ENCODE measurements at places on chromosomes 4 and X. TPM values are rescaled to one million over a fixed set of nuclear protein-coding genes. Genes with fewer than 3 reads are reported as not detected.

Gene SASH3
- 69.0 TPM for total RNA-seq

Gene AGTR2
- total RNA-seq = not detected

Gene PPBP
- 0.52 TPM for total RNA-seq

Gene PRDM5
- 0.22 TPM for total RNA-seq

Gene SORCS2
- total RNA-seq = not detected

Gene UGT2B11
- not detected for total RNA-seq

Gene MCF2
- total RNA-seq = 1.1 TPM

Gene CD40LG
- total RNA-seq = 47.6 TPM

Gene GNRHR
- total RNA-seq = not detected

Gene NAA11
- not detected for total RNA-seq

Gene NLGN3
- 3.4 TPM for total RNA-seq

Gene MTNR1A
- total RNA-seq = not detected

- no peak overlapping the region for H3K4me3 ChIP-seq
- no peaks in the 10 kb centered on the region for H3K36me3 ChIP-seq
- no peak for DNase-seq
- no peaks in the 10 kb centered on the region for H3K4me1 ChIP-seq
- H3K27ac ChIP-seq = no peak overlapping the region
These were observed 6.4 kb upstream of the PHEX start for GRCh38 chrX:22025751-22026150.

DNA sequence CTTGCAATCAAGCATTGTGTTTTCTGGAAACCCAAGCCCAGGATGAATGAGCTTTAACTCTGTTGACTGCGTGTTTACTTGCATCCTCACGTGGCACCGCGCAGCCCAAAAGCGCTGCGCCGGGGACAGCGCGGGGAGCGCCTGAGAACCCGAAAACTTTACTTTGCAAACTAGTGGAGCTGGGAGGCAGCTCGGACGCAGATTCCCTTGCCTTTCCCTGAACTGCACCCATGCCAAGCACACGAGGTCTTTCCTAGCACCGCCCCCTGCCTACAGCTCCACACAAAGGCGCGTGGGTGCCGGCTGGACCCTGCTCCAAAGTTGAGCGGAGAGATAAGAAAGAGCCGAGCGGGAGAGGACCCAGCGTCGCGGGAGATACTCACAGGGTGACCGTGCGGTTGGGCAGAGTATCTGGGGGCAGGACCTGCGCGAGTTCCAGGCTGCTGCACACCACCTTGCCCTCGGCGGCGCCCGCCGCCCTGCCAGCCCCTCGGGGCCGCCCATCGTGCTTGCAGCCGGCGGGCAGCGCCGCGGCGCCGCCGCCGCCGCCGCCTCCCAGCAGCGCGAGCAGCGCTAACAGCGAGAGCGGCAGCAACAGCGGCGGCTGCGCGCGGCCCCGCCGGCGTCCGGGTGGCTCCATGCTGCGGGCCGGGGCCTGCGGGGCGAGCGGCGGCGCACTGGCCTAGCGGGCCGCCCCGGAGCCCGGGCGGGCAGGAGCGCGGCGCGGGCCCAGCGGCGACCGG, 550 bp downstream of the ADGRA3 start:
- H3K4me1 ChIP-seq = no peaks in the 10 kb centered on the region
- no peak for DNase-seq
- no peaks in the 10 kb centered on the region for H3K36me3 ChIP-seq
- H3K27ac ChIP-seq = no peak overlapping the region

GRCh38 chr4:68927165-68927564, 24.4 kb downstream of the UGT2A3 start:
- no peak for DNase-seq
- H3K36me3 ChIP-seq = no peaks in the 10 kb centered on the region
- H3K27ac ChIP-seq = no peak overlapping the region

DNA sequence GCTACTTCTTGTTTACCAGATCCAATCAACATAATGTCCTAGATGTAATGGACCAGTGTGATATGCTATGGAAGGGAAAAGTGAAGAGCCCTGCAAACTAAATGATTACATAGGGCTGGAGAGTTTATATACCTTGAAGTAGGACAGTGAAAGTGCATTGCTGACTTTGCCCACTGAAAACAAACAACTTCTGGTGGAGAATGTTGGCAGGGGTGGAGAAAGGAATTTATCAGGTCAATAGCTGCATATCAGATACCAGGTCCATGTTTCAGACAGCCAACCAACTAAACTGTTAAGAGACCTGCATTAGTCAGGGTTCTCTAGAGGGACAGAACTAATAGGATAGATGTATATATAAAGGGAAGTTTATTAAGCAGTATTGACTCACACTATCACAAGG, 82.4 kb downstream of the DCUN1D4 start:
- no peak overlapping the region for H3K27ac ChIP-seq
- no peaks in the 10 kb centered on the region for H3K4me1 ChIP-seq
- no peaks in the 10 kb centered on the region for H3K27me3 ChIP-seq
- no peak overlapping the region for H3K4me3 ChIP-seq
- DNase-seq = no peak

DNA sequence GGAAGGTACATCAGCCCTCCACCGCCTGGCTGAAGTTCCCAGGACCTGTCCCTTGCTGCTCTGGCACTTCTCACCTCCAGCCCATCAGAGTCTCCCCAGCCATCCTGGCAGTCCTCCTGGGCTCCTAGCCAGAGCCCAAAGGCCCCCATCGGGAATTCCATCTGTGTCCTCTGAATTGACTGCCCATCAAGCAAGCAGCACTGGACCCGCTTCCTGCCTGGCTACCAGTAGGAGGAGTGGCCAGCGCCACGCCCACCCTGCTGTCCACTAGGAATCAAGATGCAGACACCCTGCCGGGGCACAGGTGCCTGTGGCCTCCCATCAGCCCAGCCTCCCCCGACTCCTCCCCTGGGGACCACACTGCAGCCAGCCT, 47.2 kb downstream of the C4orf50 start:
- H3K4me3 ChIP-seq = no peak overlapping the region
- H3K4me1 ChIP-seq = no peaks in the 10 kb centered on the region
- DNase-seq = no peak
- H3K27ac ChIP-seq = no peak overlapping the region
- no peaks in the 10 kb centered on the region for H3K27me3 ChIP-seq

DNA sequence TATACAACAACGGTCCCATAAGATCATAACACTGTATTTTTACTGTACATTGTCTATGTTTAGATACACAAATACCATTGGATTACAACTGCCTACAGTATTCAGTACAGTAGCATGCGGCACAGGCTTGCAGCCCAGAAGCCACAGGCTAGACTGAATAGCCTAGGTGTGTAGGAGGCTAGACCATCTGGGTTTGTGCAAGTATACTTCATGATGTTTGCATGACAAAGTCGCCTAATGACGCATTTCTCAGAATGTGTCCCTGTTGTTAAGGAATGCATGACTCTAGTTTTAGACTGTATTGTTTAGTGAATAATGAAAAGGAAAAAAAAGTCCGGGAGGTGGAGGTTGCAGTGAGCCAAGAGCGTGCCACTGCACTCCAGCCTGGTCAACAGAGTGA, 56.5 kb upstream of the C4orf50 start:
- no peak overlapping the region for H3K27ac ChIP-seq
- no peaks in the 10 kb centered on the region for H3K27me3 ChIP-seq
- DNase-seq = no peak

GRCh38 chr4:182528819-182529218, 285.6 kb downstream of the TENM3 start:
- no peaks in the 10 kb centered on the region for H3K27me3 ChIP-seq
- no peak for DNase-seq
- H3K27ac ChIP-seq = no peak overlapping the region
- no peaks in the 10 kb centered on the region for H3K36me3 ChIP-seq

- no peak overlapping the region for H3K27ac ChIP-seq
- DNase-seq = no peak
- H3K4me1 ChIP-seq = no peaks in the 10 kb centered on the region
These were observed 41.8 kb upstream of the UNC5C start for GRCh38 chr4:95590615-95591014.

GRCh38 chrX:105267167-105267566, 46.7 kb upstream of the TEX13A start:
- no peaks in the 10 kb centered on the region for H3K4me1 ChIP-seq
- no peak overlapping the region for H3K27ac ChIP-seq
- H3K36me3 ChIP-seq = no peaks in the 10 kb centered on the region
- DNase-seq = no peak
- H3K4me3 ChIP-seq = no peak overlapping the region

GRCh38 chrX:113980953-113981352, 602.9 kb upstream of the HTR2C start:
- no peaks in the 10 kb centered on the region for H3K4me1 ChIP-seq
- H3K4me3 ChIP-seq = no peak overlapping the region
- no peaks in the 10 kb centered on the region for H3K36me3 ChIP-seq
- DNase-seq = no peak

DNA sequence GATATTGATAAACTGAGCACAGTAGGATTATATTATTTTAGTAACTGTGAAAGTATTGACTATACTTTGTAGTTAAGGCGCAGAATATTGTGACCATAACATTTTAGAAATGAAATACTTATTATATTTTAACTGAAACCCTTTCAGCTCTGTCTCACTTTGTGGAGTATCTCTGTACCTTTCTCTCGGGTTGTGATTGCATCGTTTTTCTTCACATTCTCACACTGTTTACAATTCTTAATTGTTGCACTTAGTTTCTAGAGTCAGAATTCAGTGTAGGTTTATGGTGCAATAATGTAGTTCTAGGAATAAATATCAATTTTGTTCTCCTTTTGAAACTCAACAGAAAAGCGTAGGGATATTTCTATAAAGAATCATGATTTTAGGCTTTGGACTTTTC, 57.7 kb downstream of the UGT2B7 start:
- DNase-seq = no peak
- no peaks in the 10 kb centered on the region for H3K36me3 ChIP-seq
- no peaks in the 10 kb centered on the region for H3K4me1 ChIP-seq
- H3K27ac ChIP-seq = no peak overlapping the region
- no peak overlapping the region for H3K4me3 ChIP-seq
- H3K27me3 ChIP-seq = no peaks in the 10 kb centered on the region

- H3K27ac ChIP-seq = no peak overlapping the region
- H3K4me3 ChIP-seq = no peak overlapping the region
- no peaks in the 10 kb centered on the region for H3K36me3 ChIP-seq
- H3K27me3 ChIP-seq = no peaks in the 10 kb centered on the region
- no peak for DNase-seq
These were observed 31.9 kb upstream of the RASGEF1B start for GRCh38 chr4:81503586-81503985.

DNA sequence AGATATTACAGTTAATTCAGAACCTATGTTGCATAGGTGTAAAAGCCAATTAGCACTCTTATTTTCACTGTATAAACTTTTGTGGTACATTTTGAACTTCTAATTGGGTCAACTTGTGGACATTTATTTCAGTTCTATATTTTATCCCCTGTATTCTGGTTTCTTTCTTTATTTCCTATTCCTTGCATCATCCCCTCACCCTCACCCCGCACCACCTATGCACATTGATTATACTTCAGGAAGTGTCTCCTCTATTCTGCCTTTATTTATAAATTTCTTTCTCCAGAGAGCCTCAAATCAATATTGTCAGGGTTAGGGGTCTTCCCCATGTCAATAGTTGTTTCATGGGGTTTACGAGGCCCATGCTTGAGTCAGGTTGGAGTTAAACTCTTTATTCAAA, 83.1 kb downstream of the TEX13C start:
- no peak overlapping the region for H3K27ac ChIP-seq
- H3K4me1 ChIP-seq = no peaks in the 10 kb centered on the region
- H3K4me3 ChIP-seq = no peak overlapping the region
- H3K36me3 ChIP-seq = no peaks in the 10 kb centered on the region
- H3K27me3 ChIP-seq = no peaks in the 10 kb centered on the region
- no peak for DNase-seq

DNA sequence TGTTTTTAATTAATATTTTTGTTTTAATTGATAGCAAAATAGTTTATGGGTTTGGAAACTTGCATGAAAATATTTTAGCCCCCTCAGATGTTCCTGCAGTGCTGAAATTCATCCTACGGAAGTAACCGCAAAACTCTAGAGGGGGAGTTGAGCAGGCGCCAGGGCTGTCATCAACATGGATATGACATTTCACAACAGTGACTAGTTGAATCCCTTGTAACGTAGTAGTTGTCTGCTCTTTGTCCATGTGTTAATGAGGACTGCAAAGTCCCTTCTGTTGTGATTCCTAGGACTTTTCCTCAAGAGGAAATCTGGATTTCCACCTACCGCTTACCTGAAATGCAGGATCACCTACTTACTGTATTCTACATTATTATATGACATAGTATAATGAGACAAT, 40.4 kb downstream of the MAP7D3 start:
- no peaks in the 10 kb centered on the region for H3K27me3 ChIP-seq
- no peak for DNase-seq
- H3K27ac ChIP-seq = no peak overlapping the region
- peaks cover 16% of the 10 kb centered on the region for H3K4me1 ChIP-seq
- peaks cover 17% of the 10 kb centered on the region for H3K36me3 ChIP-seq

- no peaks in the 10 kb centered on the region for H3K4me1 ChIP-seq
- H3K27me3 ChIP-seq = peaks cover 4% of the 10 kb centered on the region
- no peaks in the 10 kb centered on the region for H3K36me3 ChIP-seq
- no peak overlapping the region for H3K4me3 ChIP-seq
- H3K27ac ChIP-seq = no peak overlapping the region
- DNase-seq = no peak
These were observed 11.2 kb downstream of the MEPE start for GRCh38 chr4:87843936-87844335.

GRCh38 chr4:110613745-110614144, 9.1 kb downstream of the PITX2 start:
- no peaks in the 10 kb centered on the region for H3K36me3 ChIP-seq
- H3K4me3 ChIP-seq = no peak overlapping the region
- H3K27me3 ChIP-seq = peaks cover 80% of the 10 kb centered on the region
- H3K4me1 ChIP-seq = peaks cover 23% of the 10 kb centered on the region

DNA sequence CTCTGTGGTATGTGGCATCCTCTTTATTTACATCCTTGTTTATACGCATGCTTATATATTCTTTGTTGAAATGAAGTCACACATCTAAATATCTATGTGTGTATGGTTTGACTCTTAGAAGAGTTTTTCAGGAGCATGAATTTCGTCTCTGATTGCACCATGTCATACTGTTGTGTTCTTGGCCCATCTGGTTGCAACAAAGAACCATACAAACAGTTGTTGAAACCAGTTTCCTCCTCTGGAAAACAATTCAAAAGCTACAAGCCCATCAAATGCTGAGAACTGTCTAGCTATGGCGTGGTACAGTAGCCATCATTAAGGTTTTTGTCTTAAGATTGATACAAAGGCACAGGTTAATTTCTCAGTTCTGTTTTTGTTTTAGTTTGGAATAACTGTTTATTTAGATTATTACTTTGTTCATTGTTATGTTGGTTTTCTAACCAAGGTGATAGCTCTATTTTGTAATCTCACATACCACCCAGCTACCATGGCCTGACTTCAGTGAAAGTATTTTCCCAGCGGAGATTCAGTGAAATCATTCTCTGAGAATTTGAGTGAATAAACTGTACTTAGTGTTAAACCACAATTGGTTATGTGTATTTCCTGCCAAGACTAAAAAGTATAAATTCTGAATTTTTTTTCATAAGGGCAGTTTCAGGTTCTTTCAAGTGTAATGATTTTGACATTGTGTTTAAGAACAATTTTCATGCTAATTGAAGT, 91.0 kb downstream of the ARHGAP24 start:
- H3K27ac ChIP-seq = no peak overlapping the region
- DNase-seq = no peak
- no peak overlapping the region for H3K4me3 ChIP-seq
